Regular cardiac myocyte (primary cell): ENCODE measurements at places on chromosomes 2 and 18. TPM values are rescaled to one million over a fixed set of nuclear protein-coding genes. Genes with fewer than 3 reads are reported as not detected.

Gene MC2R
- total RNA-seq: not detected in 2 replicates

Gene ARMC9
- total RNA-seq: 35.1 and 44.8 TPM in 2 replicates

Gene CCDC178
- 0.28 and 0.38 TPM in 2 replicates for total RNA-seq

Gene KATNAL2
- total RNA-seq: 0.96 and 2.5 TPM in 2 replicates

Gene LRRC30
- total RNA-seq: not detected in 2 replicates

Gene RAX
- total RNA-seq: not detected in 2 replicates

Gene ARHGEF4
- 0.58 and 4.5 TPM in 2 replicates for total RNA-seq

Gene APOB
- total RNA-seq: under 0.01 TPM in 1 of 2 replicates, not detected in the other

Gene GKN1
- total RNA-seq: not detected in 2 replicates

Gene TUBA3E
- not detected in 2 replicates for total RNA-seq

Gene VPS54
- 20.3 and 22.8 TPM in 2 replicates for total RNA-seq

Gene KLHL41
- total RNA-seq: 0.38 and 0.85 TPM in 2 replicates

Gene CRYGC
- not detected in 2 replicates for total RNA-seq

Gene ADD2
- 0.28 TPM in 1 of 2 replicates, not detected in the other for total RNA-seq

Gene UGT1A4
- 0.28 TPM in 1 of 2 replicates, not detected in the other for total RNA-seq

Gene MAL
- total RNA-seq: 0.85 and 0.96 TPM in 2 replicates

Gene MAP2
- 5.1 and 5.2 TPM in 2 replicates for total RNA-seq

Gene POTEE
- not detected in 2 replicates for total RNA-seq

Gene ASPRV1
- under 0.01 and 0.56 TPM in 2 replicates for total RNA-seq

Gene BCL11A
- total RNA-seq: 0.19 and 0.28 TPM in 2 replicates

Gene UNC80
- total RNA-seq: not detected in 2 replicates

Gene EIF2B4
- total RNA-seq: 21.7 and 50.4 TPM in 2 replicates

Gene CABYR
- 2.3 and 5.9 TPM in 2 replicates for total RNA-seq

Gene FNDC4
- total RNA-seq: 21.7 and 24.5 TPM in 2 replicates

Gene STARD6
- total RNA-seq: 0.28 TPM in 1 of 2 replicates, not detected in the other

Gene PXDN
- total RNA-seq: 204 TPM in 2 replicates

Gene C2orf81
- total RNA-seq: 0.58 and 1.1 TPM in 2 replicates

Gene TMEM178A
- 0.19 and 1.1 TPM in 2 replicates for total RNA-seq

Gene HSBP1L1
- 0.77 and 3.4 TPM in 2 replicates for total RNA-seq

Gene FRZB
- total RNA-seq: under 0.01 and 0.19 TPM in 2 replicates

Gene SH3RF3
- total RNA-seq: 2.8 and 2.9 TPM in 2 replicates

Gene ZSWIM2
- total RNA-seq: under 0.01 TPM in 2 replicates

Gene TMEM200C
- under 0.01 and 0.19 TPM in 2 replicates for total RNA-seq

Gene EPB41L3
- total RNA-seq: 24.0 and 31.4 TPM in 2 replicates

Gene RIF1
- total RNA-seq: 37.5 and 47.7 TPM in 2 replicates

Gene NOSTRIN
- 0.19 and 1.4 TPM in 2 replicates for total RNA-seq

Gene MARCO
- not detected in 2 replicates for total RNA-seq

Gene PDE1A
- total RNA-seq: 58.5 and 96.4 TPM in 2 replicates

Gene OTX1
- under 0.01 TPM in 1 of 2 replicates, not detected in the other for total RNA-seq
